Fibroblast of lung (primary cell): ENCODE measurements at places on chromosomes 3 and 15.

GRCh38 chr15:59224474-59224873 lies 17.8 kb downstream of the LDHAL6B start:
- H3K4me3 ChIP-seq, result no peak overlapping the region
- peaks cover 9% of the 10 kb centered on the region for H3K4me1 ChIP-seq
- H3K27ac ChIP-seq, result no peak overlapping the region
- H3K36me3 ChIP-seq, result peaks cover 5% of the 10 kb centered on the region

DNA sequence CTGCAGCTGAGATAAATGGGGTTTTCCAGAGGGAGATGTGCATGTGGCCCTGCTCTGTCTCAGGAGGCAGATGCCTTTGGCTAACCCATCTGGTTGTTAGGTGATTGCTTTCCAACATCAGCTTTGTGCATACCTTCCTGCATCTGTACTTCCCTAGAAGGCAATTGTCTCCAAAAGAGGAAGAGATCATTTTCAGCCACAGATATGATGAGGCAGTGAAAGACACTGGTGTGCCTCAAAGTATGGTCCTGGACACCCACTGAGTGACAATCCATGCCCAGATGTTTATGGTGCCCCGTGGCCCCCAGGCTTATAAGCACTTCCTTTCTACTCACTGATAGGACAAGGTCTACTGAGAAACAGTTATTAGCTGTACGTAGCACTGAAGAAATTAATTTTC lies 117.5 kb upstream of the NR2F2 start:
- H3K27me3 ChIP-seq, result no peaks in the 10 kb centered on the region
- no peak for DNase-seq
- no peaks in the 10 kb centered on the region for H3K36me3 ChIP-seq
- H3K4me1 ChIP-seq, result no peaks in the 10 kb centered on the region
- H3K27ac ChIP-seq, result no peak overlapping the region
- no peak overlapping the region for H3K4me3 ChIP-seq

DNA sequence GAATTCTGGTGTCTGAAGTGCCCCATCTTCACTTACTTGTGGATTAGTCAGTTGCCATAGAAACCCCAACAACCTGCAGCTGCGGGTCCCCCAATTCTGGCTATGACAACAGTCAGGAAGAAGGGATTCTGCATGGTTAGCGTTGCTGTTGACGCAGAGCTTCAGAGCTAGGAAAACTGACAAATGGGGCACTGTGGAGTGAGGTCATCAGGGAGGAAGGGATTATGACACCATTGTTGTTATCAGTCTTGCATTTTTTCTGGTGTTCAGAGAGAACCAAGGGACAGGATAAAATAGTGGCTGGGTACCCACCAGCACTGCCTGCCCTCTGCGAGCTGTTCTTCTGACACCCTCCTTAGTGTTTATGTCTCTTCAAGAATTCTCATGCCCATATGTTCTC lies 367.7 kb upstream of the ARRDC4 start:
- no peaks in the 10 kb centered on the region for H3K27me3 ChIP-seq
- DNase-seq, result no peak
- no peak overlapping the region for H3K27ac ChIP-seq
- H3K4me1 ChIP-seq, result no peaks in the 10 kb centered on the region
- H3K4me3 ChIP-seq, result no peak overlapping the region

- H3K27ac ChIP-seq, result no peak overlapping the region
- H3K36me3 ChIP-seq, result no peaks in the 10 kb centered on the region
- no peak for DNase-seq
- H3K4me1 ChIP-seq, result no peaks in the 10 kb centered on the region
- H3K4me3 ChIP-seq, result no peak overlapping the region
These were observed 91.3 kb upstream of the CTDSPL start for GRCh38 chr3:37770336-37770735.

GRCh38 chr3:47365213-47366153 lies 15.3 kb upstream of the PTPN23 start:
- peak; percentile 78 for DNase-seq
- H3K27me3 ChIP-seq, result peaks cover 2% of the 10 kb centered on the region
- no peak overlapping the region for H3K4me3 ChIP-seq
- peaks cover 3% of the 10 kb centered on the region for H3K4me1 ChIP-seq
- no peak overlapping the region for H3K27ac ChIP-seq
- H3K36me3 ChIP-seq, result no peaks in the 10 kb centered on the region

- no peak overlapping the region for H3K4me3 ChIP-seq
- H3K27ac ChIP-seq, result no peak overlapping the region
- H3K36me3 ChIP-seq, result no peaks in the 10 kb centered on the region
These were observed 212.5 kb downstream of the BCHE start for GRCh38 chr3:165624761-165625160.

DNA sequence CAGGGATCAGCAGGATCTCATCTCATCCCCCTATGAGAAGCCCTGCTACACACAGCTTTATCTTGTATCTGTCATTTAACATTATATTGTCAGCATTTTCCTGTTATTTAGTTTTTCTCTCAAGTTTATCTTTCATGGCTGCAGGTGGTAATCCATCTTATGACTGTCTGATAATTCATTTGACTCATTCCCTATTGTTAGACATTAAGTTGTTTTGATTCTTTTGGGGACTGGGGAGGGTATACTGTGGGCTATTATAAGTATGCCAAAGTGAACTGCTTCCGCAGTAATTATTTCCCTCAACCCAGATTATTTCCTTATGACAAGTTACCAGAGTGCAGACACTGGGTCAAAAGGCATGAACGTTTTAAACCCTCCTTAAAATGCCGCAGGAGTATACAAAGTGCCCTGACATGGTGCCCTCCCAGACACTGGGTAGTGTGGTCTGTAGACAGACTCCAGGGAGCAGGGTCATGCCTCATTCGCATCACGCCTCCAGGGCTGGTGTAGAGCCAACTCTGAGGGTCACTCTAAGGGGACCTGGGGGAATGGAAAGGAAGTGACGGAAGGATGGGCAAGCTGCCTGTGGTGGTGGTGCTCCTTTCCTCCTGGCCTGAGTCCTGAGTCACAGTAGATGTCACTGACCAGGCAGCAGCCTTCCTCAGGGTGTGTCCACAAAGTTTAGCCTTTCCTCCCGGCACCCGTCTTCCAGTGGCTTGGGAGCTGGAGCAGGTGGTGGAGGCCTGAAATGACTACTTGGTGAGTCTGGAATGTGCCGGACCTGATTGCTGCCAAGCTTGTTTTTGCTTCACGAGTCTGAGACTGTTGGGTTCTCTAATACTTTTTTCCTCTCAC lies 11.6 kb downstream of the GPR160 start:
- H3K27ac ChIP-seq, result no peak overlapping the region
- DNase-seq, result peak; percentile 28
- H3K4me3 ChIP-seq, result no peak overlapping the region
- no peaks in the 10 kb centered on the region for H3K27me3 ChIP-seq

- H3K4me3 ChIP-seq, result no peak overlapping the region
- no peaks in the 10 kb centered on the region for H3K27me3 ChIP-seq
- H3K27ac ChIP-seq, result no peak overlapping the region
- H3K4me1 ChIP-seq, result no peaks in the 10 kb centered on the region
These were observed 11.6 kb downstream of the TRPC1 start for GRCh38 chr3:142735462-142735861.
